Stimulated activated CD4-positive, alpha-beta T cell treated with anti-CD3 and anti-CD28 coated beads, TNF-alpha, amount 100 ng/mL, for 48 hours (primary cell): ENCODE measurements at places on chromosomes 1 and 21.

DNA sequence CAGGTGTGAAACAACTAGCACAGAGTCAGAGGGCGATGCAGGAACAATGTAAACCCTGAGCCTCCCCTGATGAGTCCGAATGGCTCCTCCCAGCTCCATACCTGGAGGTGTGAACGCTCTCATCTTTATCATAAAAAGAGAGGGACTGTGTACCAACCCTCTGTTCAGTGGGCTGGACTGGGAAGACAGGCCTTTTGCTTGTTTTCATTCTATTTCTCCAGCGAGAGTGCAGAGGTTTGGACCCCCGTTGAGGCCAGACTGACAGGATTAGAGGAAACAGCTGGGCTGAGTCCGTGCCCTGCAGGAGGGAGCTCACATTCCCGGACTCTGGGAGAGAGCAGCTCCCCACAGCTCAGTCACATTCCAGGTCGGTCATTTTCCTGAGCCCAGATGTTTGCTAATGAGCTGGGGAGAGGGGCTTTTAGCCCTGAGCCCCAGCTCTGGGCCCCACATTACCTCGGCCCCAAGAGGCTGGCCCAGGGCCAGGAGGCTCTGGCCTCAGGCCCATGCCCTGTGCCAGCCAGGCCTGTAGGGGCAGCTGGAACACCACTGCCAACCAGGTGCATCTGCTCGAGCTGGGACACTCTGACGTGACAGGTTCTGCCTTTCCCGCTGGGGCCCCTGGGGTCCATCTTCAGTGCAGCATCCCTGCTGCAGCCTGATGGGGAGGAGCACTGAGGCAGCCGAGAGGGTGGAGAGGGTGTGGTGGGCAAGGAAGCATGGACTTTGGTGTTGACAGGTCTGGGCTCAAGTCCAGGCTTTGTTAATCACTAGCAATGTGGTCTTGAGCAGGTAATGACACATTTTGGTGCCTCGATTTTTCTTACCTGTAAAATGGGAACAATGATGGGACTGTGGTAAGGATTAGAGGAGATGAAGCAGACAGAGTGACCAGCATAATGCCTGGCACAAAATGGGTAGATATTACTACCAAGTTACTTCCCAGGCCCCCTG, 3.5 kb upstream of the NBL1 start:
- no peak for DNase-seq

GRCh38 chr1:93000291-93000690, 39.0 kb upstream of the DIPK1A start:
- DNase-seq: no peak

- DNase-seq: no peak
Observed at GRCh38 chr1:230249695-230250480, 176.2 kb downstream of the PGBD5 start.

DNA sequence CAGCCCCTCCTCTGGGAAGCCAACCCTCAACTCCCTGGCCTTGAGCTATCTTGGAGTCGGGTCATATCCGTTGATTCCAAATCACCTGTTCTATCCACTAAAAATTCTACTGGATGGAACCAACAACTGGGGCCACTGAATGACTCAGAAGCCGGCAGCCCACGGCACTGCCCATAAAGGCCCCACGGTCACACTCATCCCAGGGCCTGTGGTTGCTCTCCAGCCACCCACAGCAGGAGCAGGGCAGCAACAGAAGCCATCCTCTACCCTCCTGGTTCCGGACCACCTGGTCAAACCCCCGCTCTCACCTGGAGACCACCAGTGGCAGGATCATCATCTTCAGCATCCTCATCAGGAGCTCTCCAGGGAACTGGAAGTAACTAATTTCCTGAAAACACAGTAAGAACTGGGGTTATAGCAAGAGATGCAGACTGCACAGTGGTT, 8.4 kb downstream of the SLC1A7 start:
- DNase-seq: no peak
